ENCODE measurements at places on chromosomes 3 and 15. TPM values are rescaled to one million over a fixed set of nuclear protein-coding genes. Genes with fewer than 3 reads are reported as not detected.

CNTN6 gene
- total RNA-seq: 0.97 TPM

GRCh38 chr3:71530903-71531530 lies 52.5 kb downstream of the FOXP1 start:
- DNase-seq: no peak

DNA sequence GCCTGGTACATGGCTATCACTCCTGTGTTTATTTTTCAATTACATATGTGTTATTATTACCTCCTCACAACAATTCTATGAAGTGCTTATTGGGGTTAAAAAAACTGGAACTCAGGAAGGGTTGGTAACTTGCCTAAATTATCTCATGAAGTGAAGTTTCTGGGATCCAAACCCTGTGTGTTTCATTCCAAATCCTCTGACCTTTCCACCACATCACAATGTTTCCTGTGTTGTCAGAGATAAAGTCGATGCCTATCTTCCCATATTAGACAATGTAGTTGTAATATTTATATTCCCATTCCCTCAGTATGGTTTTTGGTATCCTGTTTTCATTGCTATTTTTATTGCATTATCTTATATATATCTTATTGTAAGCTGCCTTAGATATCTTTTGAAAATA lies 269.1 kb upstream of the CFAP20DC start:
- no peak for DNase-seq

DNA sequence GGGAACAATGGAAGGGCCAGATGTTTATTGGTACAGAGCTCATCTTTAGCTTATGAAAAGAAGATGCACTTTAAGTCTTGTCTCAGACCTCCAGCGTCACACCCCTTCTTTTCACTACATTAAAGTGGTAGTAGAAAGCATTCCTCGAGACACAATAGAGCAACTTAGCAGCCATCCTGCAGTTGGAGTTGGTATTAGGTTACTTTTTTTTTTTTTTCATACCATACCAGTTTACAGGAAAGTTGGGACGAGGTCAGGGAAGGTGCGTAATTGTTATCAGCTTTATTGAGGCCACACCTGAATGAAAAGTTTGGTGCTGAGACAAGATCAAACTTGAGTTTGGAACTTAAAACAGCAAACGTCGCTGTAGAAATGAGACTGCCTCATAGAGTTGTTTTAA lies 203.8 kb downstream of the SOX2 start:
- DNase-seq: no peak

GRCh38 chr3:122307976-122308375 lies 17.1 kb upstream of the CSTA start:
- DNase-seq: no peak

GRCh38 chr3:57586778-57587177 lies 10.4 kb downstream of the ARF4 start:
- DNase-seq: no peak

GRCh38 chr15:58393241-58393662 lies 38.5 kb upstream of the LIPC start:
- peak; percentile 78 for DNase-seq

DNA sequence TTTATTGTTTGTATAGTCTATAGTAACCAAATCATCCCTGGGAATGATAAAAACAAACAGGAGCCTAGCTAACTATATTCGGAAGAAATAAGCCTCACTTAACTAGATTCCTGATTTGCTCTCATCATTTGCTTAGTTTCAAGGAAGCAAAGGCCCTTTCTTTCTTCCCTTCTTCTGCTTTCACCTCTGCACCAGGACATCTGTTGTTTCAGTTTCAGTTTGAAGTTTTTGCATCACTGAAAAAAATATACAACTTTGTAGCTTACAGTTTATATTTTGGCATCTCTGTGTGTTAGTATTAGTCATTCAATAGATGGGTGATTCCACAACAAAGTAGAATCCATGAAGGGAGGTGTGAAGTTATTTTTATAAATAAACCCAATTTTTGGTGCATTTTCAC lies 113.6 kb upstream of the SNTN start:
- DNase-seq: peak; percentile 27

GRCh38 chr3:112557976-112558375 lies 3.8 kb downstream of the ATG3 start:
- no peak for DNase-seq

- DNase-seq: no peak
These were observed 154.3 kb downstream of the NSMCE3 start for GRCh38 chr15:29115093-29115991.

- DNase-seq: no peak
These were observed 37.5 kb downstream of the SEMA5B start for GRCh38 chr3:122989856-122990575.

DNA sequence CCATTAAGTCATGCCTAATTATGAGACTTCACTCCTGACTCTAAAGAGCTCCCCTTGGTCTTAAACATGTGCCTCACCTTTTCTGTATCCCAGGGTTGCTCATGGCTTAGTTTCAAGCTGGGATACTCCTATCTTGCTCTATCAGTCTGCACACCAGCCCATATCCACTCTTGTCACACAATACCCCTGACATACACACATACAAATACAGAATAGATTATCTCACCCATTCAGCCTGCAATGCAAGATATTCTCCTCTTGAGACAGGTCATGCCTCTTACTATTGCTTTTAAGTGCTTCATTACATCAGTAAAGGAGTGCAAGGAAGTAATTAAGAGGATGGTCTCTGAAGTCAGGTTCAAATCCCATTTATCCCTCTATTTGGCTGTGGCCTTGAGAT lies 587.3 kb downstream of the IGSF11 start:
- no peak for DNase-seq

- DNase-seq: no peak
These were observed 566.3 kb upstream of the TGFBR2 start for GRCh38 chr3:30040126-30040525.

CCNB2 gene
- 27.2 TPM for total RNA-seq

MYO5C gene
- not detected for total RNA-seq

- no peak for DNase-seq
These were observed 11.2 kb downstream of the EBLN2 start for GRCh38 chr3:73072634-73073033.

DNA sequence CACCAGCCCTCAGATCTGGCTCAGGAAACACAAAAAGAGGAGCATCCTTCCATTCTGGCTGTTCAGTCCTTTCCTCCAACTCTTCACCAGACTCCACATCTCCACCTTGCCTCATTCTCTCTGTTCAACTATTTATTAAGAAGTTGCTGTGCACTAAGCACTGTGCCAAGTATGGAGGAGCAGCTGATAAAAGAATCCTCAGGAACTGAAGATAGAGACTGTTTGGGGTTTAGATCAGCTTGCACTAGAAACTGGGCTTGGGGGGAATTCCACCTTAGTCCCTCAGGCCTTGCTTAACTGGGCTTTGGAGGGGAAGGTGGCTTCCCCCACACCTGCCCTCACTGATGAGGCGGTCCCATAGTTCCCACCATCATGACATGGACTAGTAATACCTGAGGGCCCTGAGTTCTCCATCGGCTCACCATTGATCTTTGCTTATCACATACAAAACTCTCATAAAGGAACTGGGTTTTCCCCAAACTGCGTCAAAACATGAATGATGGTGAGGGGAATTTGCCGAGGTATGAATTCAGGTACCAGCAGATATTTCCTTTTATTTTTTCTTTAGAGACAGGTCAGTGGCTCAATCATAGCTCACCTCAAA lies 1.7 kb upstream of the CCR8 start:
- DNase-seq: no peak

DNA sequence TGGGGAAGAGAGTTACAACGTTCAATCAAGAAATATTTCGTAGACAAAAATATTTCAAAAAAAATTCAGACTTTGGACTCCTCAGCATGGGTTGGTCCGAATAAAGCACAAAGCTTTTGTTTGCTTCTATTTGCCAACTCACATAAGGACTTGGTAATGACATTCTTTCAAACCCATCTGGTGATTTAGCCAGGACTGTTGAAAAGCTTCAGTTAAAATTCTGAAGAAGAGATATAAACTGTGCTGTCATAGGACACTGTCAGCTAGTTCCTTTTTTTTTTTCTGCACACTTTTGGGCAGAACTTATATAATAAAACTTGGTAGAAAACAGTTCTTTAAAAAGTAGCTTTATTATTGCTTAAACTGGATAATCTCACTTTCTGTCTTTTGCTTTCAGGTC lies 660.8 kb upstream of the SGO1 start:
- DNase-seq: no peak

DNA sequence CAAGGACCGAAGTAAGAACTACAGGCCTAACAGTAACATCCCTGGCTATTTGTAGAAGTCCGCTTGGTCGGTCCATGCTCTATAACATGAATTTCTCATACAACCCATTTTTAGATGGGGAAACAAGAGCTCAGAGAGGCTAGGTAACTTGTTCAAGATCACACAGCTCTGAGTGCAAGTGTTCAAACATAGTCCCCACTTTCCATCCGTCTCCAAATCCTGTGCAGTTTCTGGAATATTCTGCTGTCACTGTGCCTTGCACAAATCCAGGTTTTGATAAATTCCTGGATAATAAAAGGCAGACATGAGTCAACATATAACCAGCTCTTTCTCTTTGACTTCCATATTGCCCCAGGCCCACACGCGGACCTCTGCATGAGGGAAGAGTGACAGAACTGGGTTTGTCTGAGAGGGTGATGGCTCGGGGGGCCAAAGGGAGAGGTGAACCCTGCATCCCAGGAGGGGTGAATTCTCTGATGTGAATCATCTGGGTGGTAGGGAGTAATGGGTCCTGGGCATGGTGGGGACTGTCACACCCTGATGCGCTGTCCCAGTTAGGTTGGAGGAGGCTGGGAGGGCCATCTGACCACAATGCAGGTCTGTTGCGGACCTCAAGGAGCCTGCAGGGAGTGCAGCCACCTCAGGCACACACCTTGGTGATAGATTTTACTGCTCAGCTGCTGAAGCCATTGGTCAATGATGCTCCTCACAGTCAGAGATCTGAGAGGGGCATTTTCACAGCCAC lies 162.2 kb downstream of the SMAD6 start:
- DNase-seq: no peak

- no peak for DNase-seq
These were observed 505.1 kb downstream of the MECOM start for GRCh38 chr3:169158379-169158778.

CHL1 gene
- not detected for total RNA-seq
